ENCODE measurements at places on chromosomes 11 and 22.

GRCh38 chr22:21826204-21826603 lies 41.2 kb downstream of the MAPK1 start:
- no peak for DNase-seq

- no peak for DNase-seq
These were observed 48.0 kb upstream of the SLC5A1 start for GRCh38 chr22:31995046-31995445.

GRCh38 chr11:62958547-62959421 lies 26.0 kb downstream of the SLC22A6 start:
- no peak for DNase-seq

- DNase-seq: no peak
These were observed 31.4 kb downstream of the PAK1 start for GRCh38 chr11:77442394-77443053.

DNA sequence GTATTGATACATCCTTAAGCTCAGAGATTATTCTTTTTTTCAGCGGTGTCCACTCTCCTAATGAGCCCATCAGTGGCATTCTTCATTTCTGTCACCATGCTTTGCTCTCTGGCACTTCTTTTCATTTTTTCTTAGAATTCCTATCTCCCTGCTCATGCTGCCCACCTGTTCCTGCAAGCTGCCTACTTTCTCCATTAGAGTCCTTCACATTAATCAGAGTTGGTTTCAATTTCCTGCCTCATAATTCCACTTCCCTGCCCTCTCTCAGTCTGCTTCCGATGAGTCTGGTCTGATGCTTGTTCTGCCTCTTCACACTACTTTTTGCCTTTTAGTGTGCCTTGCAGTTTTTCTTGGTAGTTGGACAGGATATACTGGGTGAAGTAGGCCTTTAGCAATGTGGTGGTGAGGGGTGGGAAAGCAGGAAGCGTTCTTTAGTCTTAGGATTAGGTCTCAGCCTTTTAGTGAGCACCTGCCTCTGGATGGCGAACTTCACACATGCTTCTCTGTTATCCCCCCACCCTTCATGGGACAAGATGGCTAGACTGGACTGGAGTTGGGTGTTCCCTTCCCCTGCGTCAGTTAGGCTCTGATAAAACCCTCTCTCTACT lies 53.6 kb downstream of the CECR2 start:
- DNase-seq: no peak

DNA sequence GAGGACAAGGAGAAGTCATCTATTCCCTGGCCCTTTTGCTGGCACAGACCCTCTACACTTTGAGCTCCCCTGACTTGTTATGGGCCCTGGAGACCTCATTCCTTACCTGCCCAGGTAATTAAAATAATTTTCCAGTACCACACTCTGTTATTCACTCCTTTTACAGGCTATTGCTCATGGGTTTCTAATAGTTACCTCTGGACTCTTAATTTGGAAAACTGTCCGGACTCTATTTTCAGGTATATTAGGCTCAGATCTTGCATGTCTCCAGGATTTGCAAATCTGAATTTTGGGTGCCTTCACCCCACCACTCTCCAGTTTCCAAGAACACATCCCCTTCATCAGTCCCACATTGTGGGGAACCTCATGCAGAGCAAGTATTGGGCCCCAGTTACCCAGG lies 186.8 kb upstream of the SESN3 start:
- no peak for DNase-seq

- no peak for DNase-seq
These were observed 3.3 kb downstream of the TECTA start for GRCh38 chr11:121104312-121104762.
